Activated CD8-positive, alpha-beta memory T cell treated with anti-CD3 and anti-CD28 coated beads for 24 hours (primary cell): ENCODE measurements at places on chromosomes 11 and 22.
A peak's percentile ranks its signal among the peaks of the same experiment; 100 is the strongest.

DNA sequence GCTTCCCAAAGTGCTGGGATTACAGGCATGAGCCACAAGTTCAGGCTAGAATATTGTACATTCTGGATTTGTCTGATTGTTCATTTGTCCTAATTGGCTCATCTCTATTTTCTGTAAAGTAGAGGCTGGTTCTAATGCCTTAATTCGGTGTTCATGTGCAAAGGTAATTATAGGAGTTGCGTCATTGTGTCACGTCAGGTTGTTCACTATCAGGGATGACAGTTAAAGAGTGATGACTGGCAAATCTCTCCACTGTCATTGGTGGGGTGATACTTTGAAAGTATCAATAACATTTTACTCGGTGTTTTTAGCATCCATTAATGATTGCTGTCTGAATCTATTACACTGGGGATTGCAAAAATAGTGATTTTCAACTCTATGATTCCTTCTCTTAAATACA lies 103.5 kb downstream of the HIPK3 start:
- no peak for DNase-seq

- DNase-seq: no peak
These were observed 3.1 kb downstream of the GAB2 start for GRCh38 chr11:78414321-78415051.

DNA sequence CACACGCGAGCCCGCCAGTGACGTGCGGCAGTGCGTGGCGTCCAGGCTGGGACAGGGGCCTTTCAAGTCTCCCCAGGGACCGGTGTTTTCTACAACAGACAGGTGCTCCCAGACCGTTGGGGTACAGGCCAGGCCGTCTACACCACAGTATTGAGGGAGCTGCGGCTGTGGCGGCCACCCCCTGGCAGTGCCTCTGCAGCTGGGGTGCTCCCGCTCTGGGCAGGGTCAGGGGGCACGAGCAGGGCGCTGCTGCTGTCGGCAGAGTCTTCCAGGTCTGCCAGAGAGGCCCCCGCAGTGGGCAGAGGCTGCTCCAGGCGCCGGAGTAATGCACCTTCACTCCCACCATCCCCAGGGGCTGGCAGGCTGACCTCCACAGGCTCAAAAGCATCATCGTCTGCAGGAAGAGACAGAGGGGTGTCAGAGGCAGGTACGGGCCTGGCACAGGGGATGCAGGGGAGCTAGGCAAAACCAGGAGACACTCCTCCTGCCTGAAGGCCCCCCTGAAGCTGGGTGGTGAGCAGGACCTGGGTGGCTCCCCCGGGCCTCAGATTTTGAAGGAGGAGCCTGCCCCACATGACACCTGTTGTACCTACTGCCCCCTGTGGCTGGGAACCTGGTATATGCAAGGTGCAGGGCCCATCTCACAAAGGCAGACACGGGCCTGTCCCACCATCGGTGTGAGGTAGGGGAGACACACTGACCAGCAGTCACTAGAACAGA lies 83.3 kb downstream of the DGCR2 start:
- no peak for DNase-seq

- DNase-seq: no peak
These were observed 8.8 kb downstream of the TANGO2 start for GRCh38 chr22:20029550-20030225.

- no peak for DNase-seq
These were observed 23.1 kb upstream of the CAPRIN1 start for GRCh38 chr11:34028425-34028824.

DNA sequence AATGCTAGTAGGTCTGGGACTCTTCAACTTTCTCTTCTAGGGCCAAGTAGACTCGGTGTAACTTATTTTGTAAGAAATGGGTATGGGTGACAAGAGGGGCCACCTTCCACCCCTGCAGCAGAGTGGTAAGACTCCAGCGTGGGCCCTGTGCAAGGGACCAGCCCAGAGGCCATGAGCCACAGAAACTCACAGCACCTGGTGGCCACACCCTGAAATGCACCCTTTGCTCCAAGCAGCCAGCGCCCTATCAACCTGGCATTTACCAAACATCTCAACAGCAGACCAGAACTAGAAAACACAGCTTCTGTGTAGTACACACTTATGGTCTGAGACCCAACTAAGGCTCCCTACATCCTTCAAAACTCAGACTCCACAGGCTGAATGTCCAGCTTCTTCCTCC lies 5.7 kb downstream of the CDCA5 start:
- DNase-seq: peak; percentile 83

GRCh38 chr11:88208745-88209144 lies 33.5 kb upstream of the RAB38 start:
- DNase-seq: no peak

DNA sequence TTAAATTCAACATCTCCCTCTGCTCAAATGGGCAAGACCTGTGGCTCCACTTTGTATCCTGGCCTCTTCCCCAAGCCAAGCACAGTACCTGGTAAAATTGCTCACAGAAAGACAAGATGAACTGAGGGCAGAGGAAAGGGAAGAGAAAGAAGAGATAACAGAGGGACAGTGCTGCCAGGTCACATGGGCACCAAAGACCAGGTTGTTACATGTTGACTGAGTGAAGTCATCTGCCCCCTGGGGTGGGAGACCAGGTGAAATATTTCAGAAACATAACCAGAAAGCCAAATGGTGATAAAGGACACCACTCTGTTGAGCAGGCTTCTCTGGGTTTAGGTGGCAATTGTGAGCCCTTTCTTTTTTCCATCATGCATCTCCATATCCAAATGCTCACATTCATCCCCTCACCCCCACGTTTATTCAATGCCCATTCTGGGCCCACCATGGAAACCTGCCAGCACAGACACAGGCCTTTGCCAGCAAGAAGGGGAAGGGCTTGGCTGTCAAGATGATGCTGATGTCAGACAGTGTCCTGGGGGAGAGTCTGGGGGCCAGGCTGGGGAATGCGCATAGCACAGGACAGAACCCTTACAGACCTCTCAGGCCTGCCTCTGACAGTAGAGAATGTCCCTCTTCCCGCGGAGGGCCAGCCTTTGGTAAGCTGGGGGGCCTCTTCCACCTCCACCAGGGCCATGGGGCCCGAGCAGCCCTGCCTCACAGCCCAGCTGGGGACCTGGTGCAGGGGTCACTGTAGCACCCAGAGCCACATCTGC lies 51.6 kb downstream of the DGCR2 start:
- peak; percentile 42 for DNase-seq

GRCh38 chr11:44623341-44623730 lies 57.9 kb downstream of the CD82 start:
- peak; percentile 57 for DNase-seq

DNA sequence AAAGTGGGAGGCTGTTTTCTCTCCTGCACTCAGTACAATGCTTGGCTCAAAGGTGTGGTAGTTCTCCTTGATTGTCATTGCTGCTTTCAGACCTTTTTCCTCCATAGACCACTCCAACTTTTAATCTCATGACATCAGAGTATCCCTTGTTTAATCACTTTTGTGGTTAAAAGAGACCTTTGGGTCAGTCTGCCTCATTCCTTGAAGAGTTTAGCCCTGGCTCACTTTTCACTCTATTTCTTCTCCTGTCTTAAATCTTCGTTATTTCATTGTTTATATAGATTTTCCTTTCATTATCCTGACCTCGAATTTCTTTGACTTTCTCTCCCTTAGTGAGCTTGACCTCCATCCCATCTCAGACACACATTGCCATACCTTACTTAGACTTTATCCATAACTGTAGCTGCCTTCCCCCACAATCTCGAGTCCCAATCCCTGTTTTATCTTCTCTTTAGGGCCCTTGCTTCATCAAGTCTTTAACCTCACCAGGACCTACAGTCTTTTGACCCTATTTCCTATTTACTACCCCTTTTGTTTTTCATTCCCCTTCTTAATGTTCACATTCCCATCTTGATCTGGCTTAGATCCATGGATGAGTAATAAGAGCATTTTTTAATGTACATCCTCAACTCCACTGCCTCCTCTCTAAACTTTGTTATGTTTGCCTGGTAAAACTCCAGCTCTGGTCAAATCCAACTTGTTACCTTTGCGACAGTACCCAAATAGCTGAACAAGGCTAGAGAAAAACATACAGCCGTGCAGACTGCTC lies 9.5 kb downstream of the ATXN10 start:
- DNase-seq: no peak

DNA sequence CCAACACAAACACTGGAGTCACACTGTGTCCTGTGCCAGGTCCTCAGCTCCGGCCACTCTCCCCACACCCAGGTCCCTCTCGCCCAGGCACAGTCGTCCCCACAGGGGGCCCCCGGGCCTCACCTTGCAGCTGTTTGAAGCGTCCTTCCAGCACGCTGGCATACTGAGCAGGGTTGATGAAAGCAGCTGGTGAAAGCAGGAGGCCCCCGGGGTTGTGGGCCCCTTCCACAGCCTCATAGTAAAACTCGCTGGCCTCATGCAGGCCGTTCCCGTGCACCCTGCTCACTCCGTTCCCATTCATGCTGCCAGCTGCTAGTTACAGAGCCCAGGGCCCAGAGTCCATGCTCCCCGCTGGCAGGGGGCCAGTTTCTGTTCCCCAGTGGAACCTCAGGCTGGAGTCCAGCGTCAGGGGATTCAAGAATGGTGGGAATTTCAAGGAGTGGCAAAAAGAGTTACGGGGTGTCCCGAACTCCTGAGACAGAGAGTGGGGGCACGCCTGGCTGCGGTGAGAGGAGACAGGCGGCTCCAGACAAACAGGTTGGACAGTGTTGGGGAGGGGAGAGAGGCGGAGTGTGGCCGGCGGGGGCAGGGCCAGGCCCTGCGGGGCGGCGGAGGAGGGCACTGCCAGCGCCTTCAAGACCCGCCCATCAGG lies 10.6 kb downstream of the SPTBN2 start:
- no peak for DNase-seq

GRCh38 chr11:110128161-110128560 lies 35.0 kb downstream of the ZC3H12C start:
- no peak for DNase-seq

DNA sequence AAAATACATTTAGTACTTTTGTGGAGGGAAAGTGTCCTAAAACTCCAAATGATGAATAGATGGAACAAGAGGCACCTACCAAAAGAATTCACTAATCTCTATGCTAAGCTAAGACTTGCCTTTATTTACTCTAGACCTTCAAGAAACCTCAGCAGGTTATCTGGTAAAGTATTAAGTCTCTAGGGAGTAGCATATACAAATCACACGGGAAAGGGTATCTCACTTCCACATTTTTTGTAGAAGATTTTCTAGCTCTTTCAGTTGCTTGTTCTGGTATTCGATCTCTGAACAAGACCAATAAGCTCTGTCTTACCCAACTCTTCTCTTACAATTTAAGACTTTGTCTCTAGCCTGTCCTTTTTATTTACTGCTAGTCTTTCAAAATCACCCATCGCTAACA lies 18.1 kb upstream of the CADM1 start:
- DNase-seq: no peak

GRCh38 chr22:49099496-49100124 lies 728.1 kb downstream of the BRD1 start:
- no peak for DNase-seq

DNA sequence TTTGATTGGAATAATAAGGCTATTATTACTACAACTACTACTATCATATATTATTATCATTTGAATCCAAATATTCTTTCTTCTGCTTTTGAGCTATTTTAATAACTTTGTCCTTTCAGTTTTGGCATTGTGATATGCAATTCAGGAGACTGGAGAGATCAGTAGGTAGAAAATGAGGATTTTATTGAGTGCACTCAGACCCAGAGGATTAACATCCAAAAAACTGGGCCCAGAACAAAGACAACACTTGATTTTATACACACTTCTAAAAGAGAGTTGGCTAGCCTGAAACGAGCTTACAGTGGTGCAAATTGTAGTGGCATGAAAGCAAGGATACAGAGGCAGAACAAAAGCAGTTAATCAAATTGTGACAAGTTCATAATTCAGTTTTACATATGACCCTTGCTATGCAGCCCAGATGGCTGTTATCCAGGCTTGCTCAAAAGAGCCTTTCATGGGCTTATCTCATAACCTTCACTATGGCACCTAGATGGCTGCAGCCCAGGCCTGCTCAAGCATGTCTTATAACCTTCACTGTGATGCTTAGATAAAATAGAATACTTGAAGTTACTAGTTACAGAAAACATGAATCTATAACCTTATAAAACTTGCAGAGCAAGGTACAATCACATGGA lies 796.3 kb upstream of the RAG2 start:
- no peak for DNase-seq

DNA sequence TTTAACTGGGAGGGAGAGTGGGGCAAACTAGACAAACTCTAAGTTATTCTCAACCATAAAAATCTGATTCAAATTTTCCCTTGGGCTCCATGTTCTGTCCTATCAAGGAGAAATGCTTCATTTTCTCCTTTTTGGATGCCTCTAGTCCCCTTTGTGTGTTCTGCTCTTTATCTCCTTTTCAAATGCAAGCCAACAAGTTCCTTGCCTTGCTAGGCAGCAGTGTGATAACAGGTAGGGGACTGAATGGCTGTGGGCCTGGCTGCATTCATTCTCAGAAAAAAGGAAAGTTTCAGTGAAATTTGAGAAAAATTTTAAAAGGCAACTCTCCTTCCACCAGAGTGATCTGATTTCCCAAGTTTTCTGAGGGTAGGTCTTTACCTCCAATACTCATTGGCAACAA lies 26.9 kb upstream of the MMP8 start:
- DNase-seq: no peak

- no peak for DNase-seq
These were observed 10.1 kb downstream of the COA4 start for GRCh38 chr11:73866586-73866996.

GRCh38 chr22:38901111-38901641 lies 29.2 kb upstream of the CBX6 start:
- no peak for DNase-seq

DNA sequence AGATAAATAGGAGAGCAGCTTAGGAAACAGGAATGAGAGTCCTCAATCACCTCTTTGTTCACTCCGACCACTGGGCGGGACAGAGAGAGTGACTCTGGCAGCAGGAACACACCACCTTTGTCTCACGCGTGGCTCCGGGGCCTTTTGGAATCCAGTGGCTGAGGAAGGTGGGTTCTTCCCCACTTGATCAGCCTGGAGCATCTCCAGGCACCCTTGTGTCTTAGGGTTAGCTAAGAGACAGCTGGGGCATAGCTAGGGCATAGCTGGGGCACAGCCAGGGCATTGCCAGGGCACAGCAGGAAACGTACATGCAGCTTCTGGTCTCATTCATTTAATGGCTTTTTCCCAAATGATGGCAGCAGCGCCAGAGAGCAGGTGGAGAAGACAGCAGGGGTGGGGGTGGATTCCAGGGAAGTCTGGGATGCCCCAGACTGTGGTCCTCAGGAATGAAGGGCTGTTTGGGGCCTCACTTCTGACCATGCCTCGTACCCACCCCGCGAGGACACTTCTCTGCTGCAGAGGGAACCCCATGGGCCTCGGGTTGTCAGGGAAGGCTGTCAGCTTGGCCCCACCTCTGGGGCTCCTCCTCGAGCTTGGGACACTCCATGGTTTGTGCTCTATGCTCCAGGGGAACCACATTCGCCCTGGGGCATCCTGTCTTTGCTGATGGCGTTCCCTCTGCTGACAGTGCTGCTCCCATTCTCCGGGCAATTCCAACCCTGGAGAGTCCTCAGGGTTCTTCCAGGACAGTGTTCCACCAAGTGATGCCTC lies 30.4 kb upstream of the SHANK2 start:
- DNase-seq: peak; percentile 28

- no peak for DNase-seq
These were observed 68.3 kb downstream of the SPECC1L start for GRCh38 chr22:24338726-24339451.
